A549 treated with CORT108297 at 1 μM for 4 hours (cell line): ENCODE measurements at places on chromosomes 1 and 21. TPM values are rescaled to one million over a fixed set of nuclear protein-coding genes. Genes with fewer than 3 reads are reported as not detected.

Gene ATAD3C
- total RNA-seq, result not detected in 5 replicates

Gene LRRC3
- total RNA-seq, result 1.3 to 2.3 TPM (median 2.1 TPM) in 5 replicates

Gene PGBD2
- 3.7 to 4.9 TPM (median 3.8 TPM) in 5 replicates for total RNA-seq

Gene MYOG
- total RNA-seq, result not detected in 5 replicates
